Activated naive CD8-positive, alpha-beta T cell treated with anti-CD3 and anti-CD28 coated beads, Interleukin-2, amount 50 U/mL, for 24 hours (primary cell): ENCODE measurements at places on chromosomes 3 and 15.

GRCh38 chr3:128319107-128319506 lies 147.6 kb downstream of the DNAJB8 start:
- DNase-seq: no peak
- H3K4me1 ChIP-seq: peaks cover 24% of the 10 kb centered on the region
- no peak overlapping the region for H3K4me3 ChIP-seq
- H3K27ac ChIP-seq: no peak overlapping the region
- H3K36me3 ChIP-seq: peaks cover 3% of the 10 kb centered on the region
- H3K27me3 ChIP-seq: no peaks in the 10 kb centered on the region

- no peaks in the 10 kb centered on the region for H3K27me3 ChIP-seq
- H3K36me3 ChIP-seq: peaks cover 2% of the 10 kb centered on the region
- peak overlapping the region; percentile 90 for H3K4me3 ChIP-seq
Observed at GRCh38 chr3:149085828-149086231, 503 bp downstream of the HLTF start.

DNA sequence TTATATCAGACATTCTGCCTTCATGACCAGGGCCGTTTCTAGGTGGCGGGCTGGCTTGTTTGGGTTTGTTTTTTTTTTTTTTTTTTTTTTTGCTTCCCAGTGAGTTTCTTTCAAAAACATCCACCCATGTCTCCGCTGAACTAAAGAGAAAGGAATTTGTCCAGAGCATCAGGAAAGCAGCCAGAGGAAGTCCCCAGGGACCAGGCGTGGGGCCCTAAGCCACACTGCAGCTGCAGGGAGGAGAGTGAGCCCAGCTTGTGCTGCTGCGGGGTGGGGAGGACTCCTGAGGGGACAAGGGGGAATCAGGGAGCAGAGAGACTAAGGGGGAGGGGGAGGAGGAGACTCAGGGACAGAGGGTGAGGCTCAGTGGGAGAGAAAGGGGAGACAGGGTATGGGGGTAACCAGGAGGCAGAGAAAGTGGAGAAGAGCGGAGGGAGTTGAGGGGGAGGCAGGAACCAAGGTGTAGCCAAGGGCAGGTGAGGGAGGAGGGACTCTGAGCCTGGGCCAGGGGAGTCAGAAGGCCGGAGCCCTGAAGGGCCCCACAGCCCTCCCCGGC lies 49.5 kb downstream of the CYP11A1 start:
- no peaks in the 10 kb centered on the region for H3K27me3 ChIP-seq
- no peak for DNase-seq
- no peak overlapping the region for H3K4me3 ChIP-seq
- no peaks in the 10 kb centered on the region for H3K36me3 ChIP-seq
- peaks cover 59% of the 10 kb centered on the region for H3K4me1 ChIP-seq
- H3K27ac ChIP-seq: no peak overlapping the region

GRCh38 chr3:169668072-169668956 lies 4.8 kb upstream of the MECOM start:
- peak overlapping the region; percentile 42 for H3K4me3 ChIP-seq
- peaks cover 6% of the 10 kb centered on the region for H3K36me3 ChIP-seq
- DNase-seq: peak; percentile 15
- H3K4me1 ChIP-seq: peaks cover 24% of the 10 kb centered on the region

DNA sequence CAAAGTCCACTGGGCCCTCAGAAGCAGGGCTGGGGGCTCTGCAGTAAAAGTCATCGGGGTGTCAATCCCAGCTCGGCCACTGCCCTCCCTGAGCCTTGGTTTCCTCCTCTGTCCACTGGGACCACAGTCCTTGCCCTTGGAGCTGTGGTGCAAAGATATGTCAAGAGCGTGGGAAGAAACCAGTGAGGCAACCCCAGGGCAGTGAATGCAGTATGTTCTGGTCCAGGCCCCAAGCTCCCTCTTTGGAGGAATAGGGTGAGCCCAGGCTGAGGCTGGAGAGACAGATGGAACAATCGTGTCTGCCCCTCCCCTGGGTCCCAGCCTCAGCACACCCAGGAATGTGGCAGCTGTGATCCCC lies 779 bp downstream of the GRIP2 start:
- H3K4me3 ChIP-seq: no peak overlapping the region
- H3K4me1 ChIP-seq: no peaks in the 10 kb centered on the region
- H3K27ac ChIP-seq: no peak overlapping the region
- DNase-seq: no peak
- H3K36me3 ChIP-seq: no peaks in the 10 kb centered on the region
- peaks cover 1% of the 10 kb centered on the region for H3K27me3 ChIP-seq

DNA sequence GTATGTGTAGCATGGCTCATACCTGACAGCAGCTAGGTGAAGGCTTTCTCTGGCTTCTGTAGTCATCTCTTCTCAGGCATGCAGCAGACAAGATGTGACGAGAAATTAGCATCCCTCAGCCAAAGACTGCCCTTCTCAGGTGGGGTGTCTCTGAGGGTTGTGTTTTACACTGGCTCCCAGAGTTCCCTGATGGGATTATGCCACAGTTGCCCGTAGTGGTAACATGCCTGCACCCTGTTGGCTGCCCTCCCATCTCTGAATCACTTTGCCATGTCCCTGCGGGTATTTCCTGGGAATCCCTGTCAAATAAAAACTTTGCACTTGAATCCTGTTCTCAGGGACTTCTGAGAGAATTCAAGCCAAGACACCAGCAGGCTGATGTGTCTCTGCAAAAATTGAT lies 70.5 kb downstream of the LRTM1 start:
- no peak for DNase-seq
- no peak overlapping the region for H3K27ac ChIP-seq
- H3K4me3 ChIP-seq: no peak overlapping the region

DNA sequence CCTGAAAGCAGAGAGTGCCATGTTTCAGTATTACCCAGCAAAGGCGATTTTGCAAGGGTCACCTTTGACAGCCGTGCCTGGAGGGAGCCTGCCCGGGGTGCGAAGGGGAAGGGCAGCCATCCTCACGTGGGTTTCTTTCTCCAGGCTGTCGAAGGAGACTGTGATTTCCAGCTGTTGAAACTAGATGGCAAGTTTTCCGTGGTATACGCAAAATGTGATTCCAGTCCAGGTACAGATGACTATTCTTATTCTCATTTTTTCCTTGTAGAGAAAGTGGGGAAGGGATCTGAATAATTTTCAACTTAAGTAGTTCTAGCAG lies 3.4 kb downstream of the AHSG start:
- no peaks in the 10 kb centered on the region for H3K36me3 ChIP-seq
- H3K27ac ChIP-seq: no peak overlapping the region
- peaks cover 26% of the 10 kb centered on the region for H3K4me1 ChIP-seq

DNA sequence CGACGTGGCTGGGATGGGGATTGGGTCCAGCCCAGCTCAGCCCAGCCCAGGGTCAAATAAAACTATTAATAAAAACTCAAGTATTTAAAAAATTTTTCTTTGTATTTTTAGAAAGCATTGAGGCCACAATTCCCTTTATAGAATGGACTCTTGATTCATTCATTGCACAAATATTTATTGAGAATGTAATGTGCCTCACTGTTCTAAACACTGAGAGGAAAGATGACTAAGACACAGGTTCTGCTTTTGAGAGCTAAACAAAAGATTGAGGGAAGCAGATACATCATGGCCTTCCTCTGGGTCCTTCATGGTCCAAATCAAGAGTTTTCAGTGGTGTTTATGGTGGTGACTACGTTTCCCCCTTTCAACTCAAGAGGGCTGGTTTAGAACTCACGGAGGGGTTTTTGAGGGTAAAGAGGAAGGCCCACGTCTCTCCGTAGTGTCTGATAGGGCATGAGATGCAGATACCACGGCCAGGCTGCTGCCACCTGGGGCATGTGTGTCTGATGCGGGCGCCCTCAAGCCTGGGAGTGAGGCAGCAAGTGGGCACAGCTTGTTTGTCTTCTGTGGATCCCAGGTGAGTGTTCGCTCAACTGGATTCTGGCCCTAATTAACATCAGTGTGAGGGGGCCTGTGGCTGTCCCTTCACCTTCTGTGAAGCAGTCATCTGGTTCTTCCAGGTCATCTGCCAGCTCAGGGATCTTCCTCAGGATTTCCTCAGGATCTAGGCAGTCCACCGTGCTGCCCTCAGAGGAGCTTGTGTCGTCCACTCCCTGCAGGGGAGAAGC lies 73.5 kb upstream of the SCN5A start:
- peaks cover 3% of the 10 kb centered on the region for H3K27me3 ChIP-seq
- no peak for DNase-seq
- H3K27ac ChIP-seq: no peak overlapping the region
- H3K4me1 ChIP-seq: no peaks in the 10 kb centered on the region
- no peak overlapping the region for H3K4me3 ChIP-seq

- no peaks in the 10 kb centered on the region for H3K4me1 ChIP-seq
- DNase-seq: no peak
- H3K27ac ChIP-seq: no peak overlapping the region
- no peaks in the 10 kb centered on the region for H3K36me3 ChIP-seq
- H3K27me3 ChIP-seq: no peaks in the 10 kb centered on the region
Observed at GRCh38 chr15:93420050-93420452, 331.0 kb upstream of the RGMA start.

GRCh38 chr3:113754494-113755159 lies 7.8 kb downstream of the ATP6V1A start:
- H3K36me3 ChIP-seq: peaks cover 14% of the 10 kb centered on the region
- no peak for DNase-seq
- H3K4me1 ChIP-seq: peaks cover 19% of the 10 kb centered on the region
- H3K4me3 ChIP-seq: no peak overlapping the region
- no peak overlapping the region for H3K27ac ChIP-seq

DNA sequence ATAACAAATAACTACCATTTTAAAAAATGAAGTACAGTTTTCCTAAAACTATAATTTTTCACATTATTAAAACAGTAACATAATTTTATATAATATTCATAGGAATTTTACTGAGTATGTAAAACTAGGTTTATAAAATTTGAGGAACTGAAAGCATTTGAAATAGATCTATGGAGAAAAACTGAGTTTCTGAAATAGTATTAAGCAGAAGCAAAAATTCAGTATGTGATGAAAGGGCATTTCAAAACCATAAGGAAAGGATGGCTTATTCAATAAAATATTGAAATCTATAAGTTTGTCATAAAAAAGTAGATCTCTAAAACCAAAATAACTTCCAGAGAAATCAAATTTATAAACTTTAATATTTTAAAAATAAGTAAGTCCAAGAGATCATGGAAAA lies 53.4 kb downstream of the GBE1 start:
- H3K27me3 ChIP-seq: no peaks in the 10 kb centered on the region
- no peak overlapping the region for H3K27ac ChIP-seq
- no peak for DNase-seq
- no peaks in the 10 kb centered on the region for H3K4me1 ChIP-seq
- H3K4me3 ChIP-seq: no peak overlapping the region
- peaks cover 14% of the 10 kb centered on the region for H3K36me3 ChIP-seq

GRCh38 chr15:29688506-29689286 lies 133.6 kb downstream of the TJP1 start:
- no peaks in the 10 kb centered on the region for H3K4me1 ChIP-seq
- peaks cover 5% of the 10 kb centered on the region for H3K27me3 ChIP-seq
- H3K27ac ChIP-seq: no peak overlapping the region
- H3K36me3 ChIP-seq: no peaks in the 10 kb centered on the region
- H3K4me3 ChIP-seq: no peak overlapping the region
- no peak for DNase-seq

DNA sequence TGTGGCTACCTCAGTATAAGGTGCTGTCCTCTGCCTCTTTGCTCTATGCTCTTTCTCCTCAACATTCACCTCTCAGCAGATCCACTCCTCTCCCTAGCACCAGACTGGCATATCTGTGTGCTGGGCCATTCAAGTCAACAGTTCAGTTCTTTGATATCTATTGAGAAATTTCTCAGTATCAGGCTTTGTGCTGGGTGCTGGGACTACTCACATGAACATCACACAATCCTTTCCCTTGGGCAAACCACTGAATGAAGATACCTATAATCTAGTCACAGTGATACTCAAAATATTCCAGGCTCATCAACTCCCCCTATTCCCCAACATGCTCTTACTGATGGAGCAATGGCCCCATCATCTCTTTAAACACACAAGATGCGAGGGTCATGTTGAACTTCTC lies 120.8 kb downstream of the RPL22L1 start:
- peaks cover 34% of the 10 kb centered on the region for H3K27me3 ChIP-seq
- H3K4me3 ChIP-seq: no peak overlapping the region
- no peak for DNase-seq
- H3K36me3 ChIP-seq: no peaks in the 10 kb centered on the region
- H3K27ac ChIP-seq: no peak overlapping the region

DNA sequence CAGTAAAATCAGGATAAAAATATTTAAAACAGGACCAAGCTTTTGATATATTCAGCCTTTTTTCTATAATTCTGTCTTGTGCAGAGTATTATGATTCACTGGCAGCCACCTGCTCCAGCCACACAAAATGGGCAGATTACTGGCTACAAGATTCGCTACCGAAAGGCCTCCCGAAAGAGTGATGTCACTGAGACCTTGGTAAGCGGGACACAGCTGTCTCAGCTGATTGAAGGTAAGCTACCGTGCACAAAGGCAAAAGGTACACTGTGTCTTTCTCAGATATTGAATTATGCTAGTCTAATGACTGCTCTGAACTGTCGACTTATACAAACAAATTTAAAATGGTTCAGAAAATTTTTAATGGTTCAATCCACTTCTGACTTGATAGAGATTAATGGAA lies 114.2 kb downstream of the HCN4 start:
- peaks cover 2% of the 10 kb centered on the region for H3K4me1 ChIP-seq
- H3K27me3 ChIP-seq: no peaks in the 10 kb centered on the region
- peaks cover 2% of the 10 kb centered on the region for H3K36me3 ChIP-seq
- no peak overlapping the region for H3K4me3 ChIP-seq
- no peak for DNase-seq
- H3K27ac ChIP-seq: no peak overlapping the region

- no peaks in the 10 kb centered on the region for H3K4me1 ChIP-seq
- H3K27me3 ChIP-seq: peaks cover 3% of the 10 kb centered on the region
- no peak for DNase-seq
- no peak overlapping the region for H3K27ac ChIP-seq
- H3K4me3 ChIP-seq: no peak overlapping the region
- H3K36me3 ChIP-seq: no peaks in the 10 kb centered on the region
Observed at GRCh38 chr3:11045536-11045935, 53.0 kb downstream of the SLC6A1 start.

DNA sequence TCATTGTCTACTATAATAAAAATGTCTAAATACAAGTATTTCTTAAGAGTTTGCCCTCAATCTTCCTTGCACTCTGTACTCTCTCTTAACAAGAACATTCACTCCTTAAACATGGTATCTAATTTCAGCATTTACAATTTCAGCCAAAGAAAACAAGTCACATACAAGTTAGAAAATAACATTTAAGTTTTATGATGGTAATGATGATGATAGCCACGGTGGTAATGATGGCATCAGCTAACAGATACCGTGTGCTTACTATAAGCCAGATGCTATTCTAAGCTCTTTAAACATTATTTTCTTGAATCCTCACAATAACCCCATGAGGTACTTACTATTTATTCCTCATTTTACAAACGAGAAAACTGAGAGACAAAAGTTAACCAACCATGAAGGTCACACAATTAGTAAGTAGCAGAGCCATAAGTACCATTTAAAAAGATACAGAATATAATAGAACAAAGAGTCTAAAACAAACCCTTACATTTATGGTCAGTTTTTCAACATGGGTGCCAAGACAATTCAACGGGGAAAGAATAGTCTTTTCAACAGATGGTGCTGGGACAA lies 7.4 kb downstream of the SPICE1 start:
- no peak overlapping the region for H3K4me3 ChIP-seq
- DNase-seq: no peak
- H3K27ac ChIP-seq: no peak overlapping the region
- no peaks in the 10 kb centered on the region for H3K27me3 ChIP-seq

GRCh38 chr3:87053553-87053952 lies 62.6 kb upstream of the VGLL3 start:
- no peak overlapping the region for H3K27ac ChIP-seq
- H3K4me1 ChIP-seq: no peaks in the 10 kb centered on the region
- H3K27me3 ChIP-seq: no peaks in the 10 kb centered on the region

- no peak overlapping the region for H3K4me3 ChIP-seq
- H3K27ac ChIP-seq: no peak overlapping the region
- H3K27me3 ChIP-seq: peaks cover 6% of the 10 kb centered on the region
- H3K36me3 ChIP-seq: no peaks in the 10 kb centered on the region
- DNase-seq: no peak
Observed at GRCh38 chr3:114115143-114115542, 58.6 kb downstream of the QTRT2 start.
